ENCODE measurements at places on chromosomes 7 and 10.
A peak's percentile ranks its signal among the peaks of the same experiment; 100 is the strongest.

DNA sequence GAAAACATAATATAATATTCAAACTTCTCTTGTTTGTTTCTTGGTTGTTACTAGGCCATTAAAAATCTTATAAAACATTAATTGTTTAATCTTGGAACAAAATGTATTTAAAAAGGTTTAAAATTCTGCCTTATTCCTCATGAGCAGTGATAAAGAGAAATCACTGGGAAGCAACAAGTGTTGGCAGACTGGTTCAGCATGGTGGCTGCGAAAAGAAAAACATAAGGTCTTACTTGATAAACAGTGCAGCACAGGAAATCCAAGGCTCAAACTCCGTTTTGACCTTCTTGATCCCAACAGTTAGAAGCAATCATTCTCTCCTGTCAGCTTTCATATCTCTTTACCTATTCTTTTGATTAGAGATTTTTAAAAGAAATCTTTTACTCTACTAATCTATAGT lies 530.8 kb downstream of the CNTNAP2 start:
- DNase-seq, result no peak

DNA sequence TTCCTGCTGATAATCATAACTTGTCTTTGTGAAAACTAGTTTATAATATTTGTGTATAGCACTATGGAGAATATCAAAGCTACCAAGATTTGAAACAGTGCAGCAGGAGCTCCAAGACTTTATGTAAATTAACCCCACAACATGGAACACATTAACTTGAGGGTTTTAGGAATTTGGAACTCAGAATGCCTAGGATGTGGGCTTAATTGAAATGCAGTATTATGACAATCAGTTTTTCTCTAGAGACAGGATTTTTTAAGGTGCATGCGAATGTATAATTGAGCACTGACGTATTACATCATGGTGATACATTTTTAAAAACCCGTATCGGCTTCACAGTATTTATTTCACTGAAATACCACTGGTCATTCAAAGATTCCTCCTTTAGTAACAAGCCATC lies 313.1 kb upstream of the DGKB start:
- DNase-seq, result no peak

- DNase-seq, result no peak
These were observed 549.4 kb upstream of the C7orf33 start for GRCh38 chr7:148041156-148041555.

GRCh38 chr10:79420974-79421688 lies 24.3 kb downstream of the ZCCHC24 start:
- no peak for DNase-seq

DNA sequence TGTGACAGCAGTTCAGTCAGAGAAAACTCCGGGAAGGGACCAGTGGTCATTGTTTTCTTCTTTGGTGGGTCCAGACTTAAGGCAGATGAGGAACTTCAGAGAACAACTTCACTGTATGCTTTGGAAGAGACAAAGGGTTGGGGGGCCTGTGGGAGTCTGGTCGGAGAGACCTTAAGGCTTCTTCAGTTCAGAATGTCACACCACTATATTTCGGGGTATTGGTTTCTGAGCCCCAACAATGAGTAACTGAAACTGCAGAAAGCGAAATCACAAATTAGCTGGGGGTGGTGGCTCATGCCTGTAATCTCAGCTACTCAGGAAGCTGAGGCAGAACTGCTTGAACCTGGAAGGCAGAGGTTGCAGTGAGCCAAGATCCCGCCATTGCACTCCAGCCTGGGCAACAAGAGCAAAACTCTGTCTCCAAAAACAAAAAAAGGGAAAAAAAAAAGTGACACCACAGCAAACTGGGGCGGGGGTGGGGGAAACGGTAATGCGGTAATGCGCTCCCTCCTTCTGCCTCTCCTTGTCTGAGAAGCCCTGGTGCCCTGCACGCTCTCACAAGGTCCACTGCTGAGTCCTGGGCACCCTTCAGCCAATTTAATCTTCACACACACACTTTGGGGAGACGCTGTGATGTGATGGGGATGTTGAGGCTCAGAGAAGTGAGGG lies 2.2 kb upstream of the ADIRF start:
- no peak for DNase-seq

GRCh38 chr10:17286562-17287550 lies 58.8 kb downstream of the VIM start:
- no peak for DNase-seq

- DNase-seq, result no peak
These were observed 21.1 kb upstream of the ABCC2 start for GRCh38 chr10:99761365-99761764.

GRCh38 chr7:20276705-20277472 lies 53.8 kb upstream of the ITGB8 start:
- no peak for DNase-seq

DNA sequence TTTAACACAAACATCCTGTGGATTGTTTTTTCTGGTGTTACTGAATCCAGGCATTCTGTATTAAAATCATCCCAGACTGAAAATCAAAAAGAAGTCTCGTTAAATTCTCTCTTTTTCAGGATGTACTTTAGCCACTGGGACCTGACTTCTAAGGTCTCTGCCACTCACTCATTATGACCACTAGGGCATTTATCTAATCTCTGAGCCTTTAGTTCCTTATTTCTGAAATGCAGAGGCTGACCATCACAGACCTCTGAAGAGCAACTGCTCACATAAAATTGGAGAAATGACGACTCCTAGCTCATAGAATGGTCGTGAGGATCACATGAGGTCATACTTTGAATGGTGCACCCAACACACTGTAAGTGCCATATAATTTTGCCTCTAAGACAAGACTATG lies 63.2 kb downstream of the KCNMA1 start:
- no peak for DNase-seq

GRCh38 chr10:66218981-66219587 lies 706.8 kb upstream of the LRRTM3 start:
- DNase-seq, result no peak

DNA sequence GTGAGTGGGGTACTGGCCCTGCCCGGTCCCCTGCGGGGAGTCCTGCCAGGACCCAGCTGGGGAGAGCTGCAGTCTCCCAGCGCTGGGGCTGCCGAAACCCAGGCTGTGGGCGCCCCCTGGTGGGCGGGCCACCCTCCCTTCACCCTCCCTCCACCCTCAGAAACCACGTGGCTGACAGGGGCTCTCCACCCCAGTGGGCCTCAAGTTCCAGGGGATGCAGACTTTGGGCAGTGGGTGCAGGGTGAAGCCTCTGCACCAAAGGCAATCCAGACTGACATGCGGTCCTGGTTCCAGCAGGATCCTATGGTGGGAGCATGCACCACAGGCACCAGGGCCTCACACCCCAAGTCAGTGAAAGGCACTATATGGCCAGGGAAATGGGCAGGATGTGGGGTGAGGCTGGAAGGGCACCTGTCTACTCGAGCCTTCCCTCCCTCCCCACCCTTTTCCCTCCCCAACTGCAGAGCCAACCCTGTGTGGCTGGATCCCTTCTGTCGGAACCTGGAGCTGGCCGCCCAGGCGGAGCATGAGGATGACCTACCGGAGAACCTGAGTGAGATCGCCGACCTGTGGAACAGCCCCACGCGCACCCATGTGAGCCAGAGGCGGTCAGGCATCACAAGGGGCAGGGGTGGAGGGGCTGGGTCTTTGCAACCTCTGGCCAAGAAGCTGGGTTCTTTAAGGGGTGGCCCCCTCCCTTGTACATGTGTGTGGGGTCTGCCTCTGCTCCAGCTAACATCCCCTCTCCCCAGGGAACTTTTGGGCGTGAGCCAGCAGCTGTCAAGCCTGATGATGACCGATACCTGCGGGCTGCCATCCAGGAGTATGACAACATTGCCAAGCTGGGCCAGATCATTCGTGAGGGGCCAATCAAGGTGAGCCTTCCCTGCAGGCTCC lies 38.8 kb downstream of the PSAP start:
- DNase-seq, result peak; percentile 42

GRCh38 chr10:78756604-78757343 lies 312.0 kb upstream of the ZMIZ1 start:
- peak; percentile 93 for DNase-seq

- DNase-seq, result no peak
These were observed 138.8 kb downstream of the CELF2 start for GRCh38 chr10:11156480-11156879.

DNA sequence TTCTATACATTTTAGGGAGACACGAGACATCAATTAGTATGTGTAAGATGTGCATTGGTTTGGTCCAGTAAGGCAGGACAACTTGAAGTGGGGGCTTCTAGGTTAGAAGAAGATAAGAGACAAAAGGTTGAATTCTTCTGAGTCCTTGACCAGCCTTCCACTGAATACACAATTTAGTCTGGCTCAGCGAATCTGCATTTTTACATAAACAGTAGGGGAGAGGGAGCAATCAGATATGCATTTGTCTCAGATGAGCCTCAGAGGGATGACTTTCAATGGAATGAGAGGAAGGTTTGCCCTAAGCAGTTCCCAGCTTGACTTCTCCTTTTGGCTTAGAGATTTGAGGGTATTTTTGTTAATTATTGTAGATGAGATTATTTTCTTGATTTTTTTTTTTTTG lies 20.0 kb upstream of the C10orf90 start:
- no peak for DNase-seq

GRCh38 chr10:124708922-124709520 lies 35.2 kb downstream of the FAM53B start:
- no peak for DNase-seq

DNA sequence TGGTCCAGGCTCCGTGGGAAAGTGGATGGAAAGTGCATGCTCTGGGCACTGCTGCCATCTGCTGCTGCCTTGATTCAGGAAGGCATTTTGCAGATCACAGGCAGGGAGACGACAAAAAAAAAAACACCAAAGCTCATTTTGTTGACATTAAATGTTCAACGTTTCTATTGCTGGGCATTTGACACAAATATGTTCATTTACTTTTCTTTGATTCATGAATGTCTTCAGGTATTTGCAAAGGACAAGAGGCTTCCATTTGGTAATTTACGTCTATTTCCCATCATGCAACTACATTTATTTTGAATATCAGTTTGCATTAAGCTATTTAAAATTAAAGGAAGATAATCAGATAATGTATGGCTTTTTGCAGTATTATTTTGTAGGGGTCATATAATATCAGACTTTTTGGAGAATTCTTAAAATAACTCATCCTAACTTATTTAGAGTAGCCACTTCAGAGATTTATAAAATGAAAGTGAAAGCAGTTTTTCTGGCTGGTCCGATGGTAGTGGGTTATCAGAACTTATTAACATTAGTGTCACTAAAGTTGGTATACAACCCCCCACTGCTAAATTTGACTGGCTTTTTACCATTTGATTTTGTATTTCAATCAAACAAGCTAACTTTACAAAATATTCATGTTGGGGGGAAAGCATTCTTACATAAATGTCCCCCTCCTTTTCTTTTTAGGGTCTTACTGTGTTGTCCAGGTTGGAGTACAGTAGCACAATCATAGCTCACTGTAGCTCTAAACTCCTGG lies 65.3 kb downstream of the PDIA4 start:
- peak; percentile 61 for DNase-seq

GRCh38 chr7:123746931-123747488 lies 1.8 kb downstream of the WASL start:
- DNase-seq, result no peak

GRCh38 chr10:127619546-127620325 lies 70.6 kb downstream of the NPS start:
- no peak for DNase-seq

GRCh38 chr10:97764519-97764931 lies 7.3 kb downstream of the SFRP5 start:
- no peak for DNase-seq

DNA sequence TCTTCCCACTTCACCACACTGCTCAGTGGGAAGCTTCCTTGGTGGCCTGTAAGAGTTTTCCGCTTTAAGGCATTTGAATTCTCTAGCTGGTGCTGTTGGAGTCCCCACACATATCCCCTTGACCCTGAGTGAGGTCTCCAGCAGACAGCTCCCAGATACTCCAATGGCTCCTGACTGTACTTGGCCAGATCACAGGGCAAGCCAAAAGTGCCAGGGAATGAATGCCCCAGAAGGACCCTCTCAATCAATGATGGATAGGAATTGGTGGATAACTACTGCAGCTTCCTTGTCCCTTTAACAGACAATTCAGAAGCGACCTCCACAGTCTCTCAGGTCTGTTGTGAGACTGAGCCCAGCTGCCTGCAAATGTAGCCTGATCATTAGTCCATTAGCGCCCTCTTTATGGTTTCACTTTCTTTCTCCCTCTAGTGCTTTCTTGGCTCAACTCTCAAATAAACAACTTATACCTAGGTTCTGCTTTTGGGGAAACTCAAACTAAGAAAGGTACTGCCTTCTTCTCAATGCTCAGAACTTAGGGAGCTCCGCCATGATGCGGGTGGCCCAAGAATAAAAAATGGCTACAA lies 283.0 kb downstream of the TCF7L2 start:
- DNase-seq, result no peak

DNA sequence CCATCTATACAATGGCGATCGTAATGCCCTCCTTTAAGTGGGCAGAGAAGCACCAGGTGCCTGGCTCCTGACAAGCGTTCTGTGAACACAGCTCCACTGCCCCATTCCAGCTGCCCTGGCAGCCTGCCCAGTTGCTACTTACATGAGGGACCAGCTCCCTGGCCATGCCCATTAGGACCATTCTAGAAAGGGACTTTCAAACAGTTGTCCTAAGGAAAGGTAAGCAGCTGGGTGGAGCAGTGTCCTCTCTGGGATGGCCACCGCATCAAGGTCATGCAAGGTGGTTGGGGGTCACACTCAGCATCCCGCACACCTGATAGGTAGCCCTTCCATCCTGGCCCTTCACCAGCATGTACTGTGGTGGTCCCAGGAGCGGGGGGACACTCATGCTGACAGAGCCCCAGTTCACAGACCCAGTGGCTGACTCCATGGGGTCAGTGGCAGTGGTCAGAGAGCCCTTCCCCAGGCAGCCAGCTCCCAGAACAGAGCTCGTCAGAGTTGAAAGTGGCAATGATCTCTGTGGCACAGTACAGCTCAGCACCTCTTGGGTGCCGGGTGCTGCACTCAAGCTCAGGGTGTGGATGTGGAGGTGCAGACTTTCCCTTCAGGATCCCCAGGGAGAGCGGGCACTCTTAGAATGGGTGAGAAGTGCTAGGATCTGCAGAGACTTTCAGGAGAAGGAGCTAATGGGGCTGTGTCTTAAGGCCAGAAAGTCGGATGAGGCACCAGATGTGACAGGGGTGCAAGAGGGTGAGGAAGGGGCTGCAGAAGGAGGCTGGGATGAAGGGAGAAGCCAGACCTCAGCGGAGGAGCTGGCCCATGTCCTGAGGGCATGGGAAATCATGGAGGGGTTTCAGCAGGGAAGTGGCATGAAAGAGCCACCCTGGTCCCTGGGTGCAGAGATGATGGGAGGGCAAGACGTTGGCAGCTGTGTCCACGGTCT lies 10.9 kb downstream of the MMRN2 start:
- DNase-seq, result no peak
